Stimulated activated CD8-positive, alpha-beta memory T cell treated with anti-CD3 and anti-CD28 coated beads, Interleukin-4, amount 100 ng/mL, for 48 hours (primary cell): ENCODE measurements at places on chromosomes 16 and 17.

- DNase-seq = no peak
Measured at GRCh38 chr17:59400858-59401257, 69.4 kb downstream of the YPEL2 start.

DNA sequence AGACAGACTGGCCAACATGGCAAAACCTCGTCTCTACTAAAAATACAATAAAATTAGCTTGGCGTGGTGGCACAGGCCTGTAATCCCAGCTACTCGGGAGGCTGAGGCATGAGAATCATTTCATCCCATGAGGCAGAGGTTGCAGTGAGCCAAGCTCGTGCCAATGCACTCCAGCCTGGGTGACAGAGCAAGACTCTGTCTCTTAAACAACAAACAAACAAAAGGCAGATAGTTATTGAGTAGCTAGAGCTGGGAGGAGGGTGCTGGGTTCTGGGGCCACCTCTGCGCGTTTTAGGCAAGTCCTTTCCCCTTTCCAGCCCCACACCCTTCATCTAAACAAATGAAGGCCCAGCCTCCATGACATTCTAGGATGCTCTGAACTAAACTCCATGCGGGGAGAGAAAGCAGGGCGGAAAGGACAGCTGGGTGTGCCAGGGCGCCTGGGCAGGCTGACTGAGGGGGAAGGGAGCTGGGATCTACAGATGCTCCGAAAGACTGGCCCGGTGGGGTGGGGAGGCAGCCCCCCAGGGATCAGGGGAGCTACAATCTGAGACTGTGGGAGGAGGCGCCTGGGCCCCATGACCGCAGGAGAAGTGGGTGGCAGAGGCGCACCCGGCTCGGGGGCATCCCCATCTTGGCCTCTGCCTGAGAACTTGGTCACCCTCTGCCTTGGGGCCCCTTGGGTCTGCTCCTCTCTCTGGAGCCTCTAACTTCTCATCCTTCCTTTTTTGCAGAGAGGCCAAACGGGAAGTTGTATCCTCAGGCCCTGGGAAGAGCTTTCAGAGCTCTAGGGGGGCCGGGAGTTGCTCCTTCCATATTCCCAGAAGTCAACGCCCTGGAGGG lies 910 bp downstream of the ITGAL start:
- DNase-seq = peak; percentile 83

DNA sequence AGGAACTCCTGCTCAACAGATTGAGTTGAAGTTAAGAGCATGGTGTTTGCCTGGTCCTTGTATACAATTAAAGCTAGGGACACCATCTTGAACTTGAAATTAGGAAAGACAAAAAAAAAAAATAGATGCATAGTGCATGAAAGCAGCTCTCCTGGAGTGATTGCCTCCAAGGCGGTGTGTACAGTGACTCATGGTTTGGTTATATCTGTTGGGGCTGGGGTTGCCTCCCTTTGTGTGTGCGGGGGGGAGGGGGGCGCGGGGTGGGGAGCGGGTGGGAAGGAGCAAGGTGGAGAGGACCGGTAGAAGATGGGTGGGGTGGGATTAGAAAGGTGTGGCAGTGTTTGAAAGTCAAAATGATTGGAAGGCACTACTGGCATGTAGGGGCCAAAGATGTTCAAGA lies 3.4 kb downstream of the TMED6 start:
- DNase-seq = no peak

DNA sequence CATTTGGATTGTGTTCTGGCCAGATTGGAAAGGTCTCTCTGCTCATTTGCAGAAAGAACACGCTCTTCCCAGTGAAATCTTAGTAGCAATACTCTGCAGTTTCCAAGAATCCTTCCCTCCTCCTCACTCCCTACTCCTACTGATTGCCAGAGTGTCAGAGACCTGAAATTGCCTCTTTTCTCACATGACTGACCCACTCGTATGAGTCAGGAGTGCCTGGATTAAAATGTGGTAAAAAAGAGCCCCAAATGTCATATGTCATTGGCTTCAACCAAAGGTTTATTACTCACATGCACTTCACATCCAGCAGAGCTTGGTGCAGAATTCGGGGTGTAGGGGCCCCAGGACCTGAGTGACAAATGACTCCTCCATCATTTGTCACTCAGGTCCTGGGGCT lies 39.7 kb upstream of the IRX3 start:
- DNase-seq = no peak
